Activated CD8-positive, alpha-beta T cell treated with anti-CD3 and anti-CD28 coated beads for 36 hours (primary cell): ENCODE measurements at places on chromosomes 7 and 10.

- H3K36me3 ChIP-seq, result no peaks in the 10 kb centered on the region
- no peak for DNase-seq
- H3K27ac ChIP-seq, result no peak overlapping the region
- no peak overlapping the region for H3K4me3 ChIP-seq
- H3K4me1 ChIP-seq, result peaks cover 9% of the 10 kb centered on the region
These were observed 153.2 kb upstream of the LYZL2 start for GRCh38 chr10:30782537-30783461.

DNA sequence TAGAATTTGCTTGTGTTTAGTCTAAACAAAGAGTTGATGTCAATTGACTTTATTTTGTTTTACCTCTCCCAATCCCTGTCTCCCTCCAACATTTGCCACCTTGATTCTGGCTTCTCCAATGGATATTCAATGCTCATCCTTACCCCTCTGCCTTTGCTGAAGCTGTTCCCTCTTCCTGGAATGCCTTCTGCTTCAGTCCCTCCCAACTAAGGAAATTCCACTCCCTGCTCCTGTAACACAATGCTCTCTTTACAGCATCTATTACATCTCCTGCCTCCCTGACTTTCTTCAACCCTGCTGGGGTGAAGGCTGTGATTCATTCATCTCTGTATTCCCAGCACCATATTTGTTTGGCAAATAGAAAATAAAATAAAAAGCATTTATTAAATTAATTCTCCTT is 34.5 kb upstream of the TAC1 start:
- DNase-seq, result no peak
- H3K4me1 ChIP-seq, result no peaks in the 10 kb centered on the region

GRCh38 chr7:4098169-4098568 is 583.9 kb upstream of the FOXK1 start:
- DNase-seq, result no peak
- peaks cover 29% of the 10 kb centered on the region for H3K4me1 ChIP-seq
- no peak overlapping the region for H3K27ac ChIP-seq
- no peaks in the 10 kb centered on the region for H3K36me3 ChIP-seq

- DNase-seq, result no peak
- no peak overlapping the region for H3K27ac ChIP-seq
- no peaks in the 10 kb centered on the region for H3K4me1 ChIP-seq
These were observed 161.8 kb downstream of the DPY19L1 start for GRCh38 chr7:34875481-34875880.

DNA sequence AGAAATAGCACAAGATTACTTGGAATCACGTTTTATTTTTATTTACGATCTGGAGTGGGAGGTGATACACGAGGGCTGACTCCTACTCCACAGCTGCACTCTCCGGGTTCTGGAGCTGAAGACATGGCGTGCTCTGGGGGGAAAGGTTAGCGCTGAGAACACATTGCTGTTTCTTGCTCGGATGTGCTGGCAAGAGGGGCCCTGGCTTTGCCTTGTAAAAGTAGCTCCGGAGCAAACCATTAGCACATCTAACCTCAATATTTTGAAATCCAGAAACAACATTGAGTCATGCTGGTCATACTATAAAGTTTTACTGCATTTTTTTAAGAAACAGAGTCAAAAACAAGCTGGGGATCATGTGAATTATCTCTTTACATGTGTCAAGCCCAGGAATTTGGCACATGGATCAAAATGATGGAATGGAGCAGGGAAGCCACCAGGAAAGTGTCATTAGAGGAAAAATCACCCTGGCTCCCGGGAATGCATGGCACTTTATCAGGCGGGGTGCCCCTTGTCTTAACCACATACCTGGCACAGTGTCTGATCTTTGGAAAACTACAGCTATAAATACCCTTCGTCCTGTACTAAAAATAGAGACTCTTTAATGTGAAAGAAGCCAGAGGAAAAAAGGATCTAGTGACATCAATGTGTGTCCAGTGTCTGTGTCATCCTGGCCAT is 31.6 kb upstream of the LYZL1 start:
- H3K4me3 ChIP-seq, result no peak overlapping the region
- H3K36me3 ChIP-seq, result no peaks in the 10 kb centered on the region
- no peak overlapping the region for H3K27ac ChIP-seq
- peaks cover 14% of the 10 kb centered on the region for H3K27me3 ChIP-seq

- H3K4me1 ChIP-seq, result no peaks in the 10 kb centered on the region
- H3K27ac ChIP-seq, result no peak overlapping the region
- H3K27me3 ChIP-seq, result peaks cover 5% of the 10 kb centered on the region
- no peak overlapping the region for H3K4me3 ChIP-seq
- no peak for DNase-seq
These were observed 357.7 kb downstream of the FGFR2 start for GRCh38 chr10:121240556-121240955.

GRCh38 chr7:86776136-86776535 is 132.4 kb downstream of the GRM3 start:
- no peaks in the 10 kb centered on the region for H3K27me3 ChIP-seq
- H3K4me3 ChIP-seq, result no peak overlapping the region
- DNase-seq, result no peak
- H3K4me1 ChIP-seq, result no peaks in the 10 kb centered on the region
- H3K27ac ChIP-seq, result no peak overlapping the region
- H3K36me3 ChIP-seq, result no peaks in the 10 kb centered on the region

- H3K27me3 ChIP-seq, result no peaks in the 10 kb centered on the region
- DNase-seq, result no peak
- no peak overlapping the region for H3K27ac ChIP-seq
- peaks cover 67% of the 10 kb centered on the region for H3K4me1 ChIP-seq
These were observed 6.9 kb downstream of the PFKP start for GRCh38 chr10:3074145-3074665.

GRCh38 chr7:111107579-111107978 is 16.7 kb downstream of the LRRN3 start:
- no peaks in the 10 kb centered on the region for H3K27me3 ChIP-seq
- H3K27ac ChIP-seq, result no peak overlapping the region
- DNase-seq, result no peak
- H3K4me3 ChIP-seq, result no peak overlapping the region

DNA sequence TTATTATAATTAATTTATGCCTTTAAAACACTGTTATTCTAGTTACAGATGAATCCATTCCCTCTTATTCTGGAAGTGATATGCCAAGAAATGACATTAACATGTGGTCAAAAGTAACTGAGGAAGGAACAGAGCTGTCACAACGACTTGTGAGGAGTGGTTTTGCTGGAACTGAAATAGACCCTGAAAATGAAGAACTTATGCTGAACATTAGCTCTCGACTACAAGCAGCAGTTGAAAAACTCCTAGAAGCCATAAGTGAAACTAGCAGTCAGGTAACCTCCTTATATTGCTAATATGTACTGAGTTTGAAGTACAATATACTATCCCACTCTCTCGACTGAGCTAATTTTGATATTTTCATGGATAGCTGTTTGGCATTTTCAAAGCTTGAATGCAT is 81.6 kb downstream of the CYP51A1 start:
- H3K4me1 ChIP-seq, result peaks cover 6% of the 10 kb centered on the region
- H3K36me3 ChIP-seq, result peaks cover 19% of the 10 kb centered on the region
- no peak for DNase-seq
- no peak overlapping the region for H3K4me3 ChIP-seq

DNA sequence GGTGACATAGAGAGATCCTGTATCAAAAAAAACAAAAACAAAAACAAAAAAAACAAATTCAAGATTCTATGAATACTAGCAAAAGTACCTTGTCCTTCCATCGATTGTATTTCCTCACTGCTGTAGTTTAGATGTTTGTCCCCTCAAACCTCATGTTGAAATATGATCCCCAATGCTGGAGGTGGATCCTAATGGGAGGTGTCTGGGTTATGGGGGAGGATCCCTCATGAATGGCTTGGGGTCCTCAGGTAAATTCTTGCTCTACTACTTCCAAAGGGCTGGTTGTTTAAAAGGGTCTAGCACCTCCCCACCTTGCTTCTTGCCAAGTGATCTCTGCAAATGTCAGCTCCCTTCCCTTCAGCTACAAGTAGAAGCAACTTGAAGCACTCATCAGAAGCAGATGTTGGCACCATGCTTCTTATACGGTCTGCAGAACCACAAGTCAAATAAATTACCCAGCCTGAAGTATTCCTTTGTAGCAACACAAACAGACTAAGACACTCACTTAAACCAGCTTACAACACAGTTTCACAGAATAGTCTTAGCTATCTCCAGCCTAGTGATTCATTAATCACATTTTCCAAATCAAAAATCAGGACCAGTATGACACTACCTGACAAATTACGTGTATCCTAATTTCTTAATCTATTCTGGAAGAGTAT is 20.7 kb downstream of the ABI1 start:
- DNase-seq, result no peak
- H3K4me1 ChIP-seq, result peaks cover 67% of the 10 kb centered on the region

GRCh38 chr7:151427705-151428377 is 12.1 kb downstream of the CRYGN start:
- H3K4me3 ChIP-seq, result no peak overlapping the region
- H3K4me1 ChIP-seq, result peaks cover 45% of the 10 kb centered on the region
- H3K27ac ChIP-seq, result no peak overlapping the region
- H3K36me3 ChIP-seq, result no peaks in the 10 kb centered on the region

DNA sequence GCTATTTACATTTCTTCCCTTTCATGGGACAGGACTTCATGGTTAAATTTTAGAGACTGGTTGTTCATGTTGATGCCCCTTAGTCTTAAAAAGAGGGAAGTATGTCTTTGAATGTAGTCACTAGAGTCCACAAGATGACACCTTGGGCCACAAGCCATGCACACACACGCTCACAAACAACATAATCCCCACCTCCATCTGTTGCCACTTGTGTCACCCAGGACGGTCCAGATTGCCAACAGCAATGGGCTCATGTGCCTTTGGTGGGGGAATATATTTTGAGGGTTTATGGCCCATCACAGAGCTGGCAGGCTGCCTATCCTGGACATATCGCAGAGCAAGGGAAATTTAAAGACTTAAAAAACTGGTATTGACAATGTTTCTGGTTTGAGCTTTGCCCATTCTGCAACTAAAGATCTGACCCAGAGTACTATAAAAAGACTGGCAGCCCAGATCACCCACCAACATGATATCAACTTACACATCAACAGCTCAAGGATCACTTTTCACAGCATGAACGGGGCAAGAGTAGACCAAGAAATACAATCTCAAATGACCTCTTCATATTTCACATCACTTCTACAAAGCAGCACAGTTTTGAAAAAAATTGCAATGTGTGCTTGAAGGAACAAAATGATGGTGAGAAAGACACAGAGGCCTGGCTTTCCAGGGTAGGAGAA is 50.5 kb downstream of the STRA8 start:
- H3K4me3 ChIP-seq, result no peak overlapping the region
- peaks cover 5% of the 10 kb centered on the region for H3K27me3 ChIP-seq
- H3K27ac ChIP-seq, result no peak overlapping the region
- H3K36me3 ChIP-seq, result no peaks in the 10 kb centered on the region
- DNase-seq, result no peak
